ENCODE measurements at places on chromosomes 4 and X. TPM values are rescaled to one million over a fixed set of nuclear protein-coding genes. Genes with fewer than 3 reads are reported as not detected.
A peak's percentile ranks its signal among the peaks of the same experiment; 100 is the strongest.

PTCHD1 gene
- total RNA-seq = 3.4 TPM

ARHGEF6 gene
- 16.2 TPM for total RNA-seq

PABPC4L gene
- 3.7 TPM for total RNA-seq

FGD1 gene
- total RNA-seq = 8.1 TPM

NXF2B gene
- total RNA-seq = not detected

MAMLD1 gene
- 3.2 TPM for total RNA-seq

- H3K27me3 ChIP-seq = no peaks in the 10 kb centered on the region
- no peaks in the 10 kb centered on the region for H3K4me1 ChIP-seq
- H3K27ac ChIP-seq = no peak overlapping the region
- H3K4me3 ChIP-seq = no peak overlapping the region
Observed at GRCh38 chrX:129577473-129577872, 37.4 kb downstream of the OCRL start.

DNA sequence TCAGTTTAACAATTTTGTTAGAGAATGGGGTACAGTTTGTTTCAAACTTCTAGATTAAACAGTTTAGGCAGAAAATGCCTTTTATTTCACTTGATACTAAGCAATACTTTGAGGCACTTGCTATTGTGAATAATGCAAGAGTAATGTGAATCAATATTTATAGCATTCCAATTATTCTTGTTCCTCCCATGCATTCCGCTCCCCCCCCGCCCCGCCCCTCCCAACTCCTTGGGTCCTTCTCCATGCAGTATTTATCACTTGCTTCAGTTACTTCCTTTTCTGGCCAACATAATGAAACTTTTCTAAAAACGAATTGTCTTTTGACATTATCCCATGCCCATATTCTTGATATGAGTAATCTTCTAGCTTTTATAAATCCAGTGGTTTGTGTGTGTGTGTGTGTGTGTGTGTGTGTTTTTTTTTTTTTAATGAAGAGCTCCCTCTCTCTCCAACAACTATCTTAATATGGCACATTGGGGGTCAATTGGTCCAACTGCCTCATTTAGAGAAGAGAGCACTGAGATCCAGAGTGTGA lies 1.6 kb downstream of the BANK1 start:
- H3K36me3 ChIP-seq = no peaks in the 10 kb centered on the region
- H3K4me1 ChIP-seq = peaks cover 13% of the 10 kb centered on the region
- no peak overlapping the region for H3K27ac ChIP-seq
- H3K27me3 ChIP-seq = no peaks in the 10 kb centered on the region
- H3K4me3 ChIP-seq = no peak overlapping the region

GRCh38 chr4:184635381-184635780 lies 13.9 kb downstream of the CASP3 start:
- H3K4me1 ChIP-seq = peaks cover under 1% of the 10 kb centered on the region
- H3K36me3 ChIP-seq = no peaks in the 10 kb centered on the region
- no peak overlapping the region for H3K27ac ChIP-seq
- DNase-seq = no peak
- no peaks in the 10 kb centered on the region for H3K27me3 ChIP-seq
- no peak overlapping the region for H3K4me3 ChIP-seq

DNA sequence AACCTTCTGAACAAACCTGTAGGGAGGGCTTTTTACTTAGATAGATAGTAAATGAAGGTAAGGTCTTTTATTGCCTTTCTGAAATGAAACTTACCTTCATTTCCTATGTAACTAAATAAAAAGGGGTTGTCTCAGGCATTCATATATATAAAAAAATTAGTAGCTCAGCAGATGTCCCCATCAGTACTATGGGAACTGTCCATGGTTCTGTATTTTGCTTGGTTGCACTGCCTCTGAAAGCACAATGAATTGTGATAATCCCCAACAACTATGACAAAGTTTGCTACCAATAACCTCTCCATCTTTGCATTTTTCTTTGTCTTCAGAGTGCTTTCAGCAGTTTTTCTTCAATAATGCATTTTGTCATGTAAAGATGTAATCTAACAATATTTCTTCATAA lies 222.4 kb downstream of the SLIT2 start:
- no peaks in the 10 kb centered on the region for H3K36me3 ChIP-seq
- no peak for DNase-seq
- no peaks in the 10 kb centered on the region for H3K27me3 ChIP-seq

GRCh38 chr4:135508006-135508714 lies 1306.6 kb upstream of the PABPC4L start:
- H3K4me1 ChIP-seq = no peaks in the 10 kb centered on the region
- no peaks in the 10 kb centered on the region for H3K27me3 ChIP-seq
- no peaks in the 10 kb centered on the region for H3K36me3 ChIP-seq
- no peak overlapping the region for H3K27ac ChIP-seq
- no peak overlapping the region for H3K4me3 ChIP-seq
- DNase-seq = no peak

DNA sequence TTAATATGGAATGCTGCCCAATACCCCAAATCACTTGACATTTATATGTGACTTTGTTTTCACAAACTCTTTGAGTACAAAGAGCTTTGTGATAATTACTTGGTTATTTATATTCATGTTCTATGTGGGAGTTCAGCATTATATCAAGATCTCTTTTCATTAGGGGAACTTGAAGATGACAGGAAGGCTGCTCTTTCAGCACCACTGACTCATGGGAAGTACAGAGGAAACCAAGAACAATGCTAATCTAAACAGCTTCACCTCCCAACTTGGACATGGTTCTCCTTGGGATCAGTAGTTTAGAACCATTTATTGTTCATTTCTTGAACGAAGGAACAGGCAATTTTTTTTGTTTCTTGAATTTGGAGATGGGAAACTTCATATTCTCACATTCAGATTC lies 184.0 kb upstream of the AFF2 start:
- no peaks in the 10 kb centered on the region for H3K27me3 ChIP-seq
- H3K4me1 ChIP-seq = no peaks in the 10 kb centered on the region
- no peaks in the 10 kb centered on the region for H3K36me3 ChIP-seq
- DNase-seq = no peak
- no peak overlapping the region for H3K4me3 ChIP-seq

- peak overlapping the region; percentile 68 for H3K27ac ChIP-seq
- DNase-seq = no peak
- H3K4me1 ChIP-seq = peaks cover 16% of the 10 kb centered on the region
- H3K4me3 ChIP-seq = no peak overlapping the region
- H3K27me3 ChIP-seq = no peaks in the 10 kb centered on the region
- H3K36me3 ChIP-seq = no peaks in the 10 kb centered on the region
Observed at GRCh38 chr4:118740869-118741268, 55.7 kb downstream of the METTL14 start.

DNA sequence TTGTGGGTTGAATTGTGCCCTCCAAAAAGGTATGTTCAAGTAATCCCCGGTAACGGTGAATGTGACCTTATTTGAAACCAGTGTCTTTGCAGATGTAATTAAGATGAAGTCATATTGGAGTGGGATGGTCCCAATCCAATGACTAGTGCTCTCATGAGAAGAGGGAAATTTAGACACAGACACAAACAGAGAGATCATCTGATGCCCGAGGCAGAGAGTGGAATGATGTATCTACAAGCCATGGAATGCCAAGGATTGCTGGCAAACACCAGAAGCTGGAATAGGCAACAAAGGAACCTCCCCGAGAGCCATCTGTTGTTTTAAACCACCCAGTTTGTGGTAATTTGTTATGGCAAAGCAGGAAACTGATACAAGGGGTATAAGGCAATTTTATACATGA lies 35.1 kb downstream of the RPS6KA3 start:
- no peaks in the 10 kb centered on the region for H3K27me3 ChIP-seq
- H3K4me1 ChIP-seq = no peaks in the 10 kb centered on the region
- no peak overlapping the region for H3K4me3 ChIP-seq
- H3K36me3 ChIP-seq = no peaks in the 10 kb centered on the region
- H3K27ac ChIP-seq = no peak overlapping the region
- DNase-seq = no peak

- no peak overlapping the region for H3K27ac ChIP-seq
- H3K4me1 ChIP-seq = no peaks in the 10 kb centered on the region
- no peak for DNase-seq
Observed at GRCh38 chr4:111475001-111475400, 670.3 kb upstream of the FAM241A start.

GRCh38 chr4:128512161-128512560 lies 224.5 kb upstream of the PGRMC2 start:
- H3K27me3 ChIP-seq = no peaks in the 10 kb centered on the region
- peaks cover 12% of the 10 kb centered on the region for H3K4me1 ChIP-seq
- H3K36me3 ChIP-seq = no peaks in the 10 kb centered on the region
- no peak overlapping the region for H3K4me3 ChIP-seq

DNA sequence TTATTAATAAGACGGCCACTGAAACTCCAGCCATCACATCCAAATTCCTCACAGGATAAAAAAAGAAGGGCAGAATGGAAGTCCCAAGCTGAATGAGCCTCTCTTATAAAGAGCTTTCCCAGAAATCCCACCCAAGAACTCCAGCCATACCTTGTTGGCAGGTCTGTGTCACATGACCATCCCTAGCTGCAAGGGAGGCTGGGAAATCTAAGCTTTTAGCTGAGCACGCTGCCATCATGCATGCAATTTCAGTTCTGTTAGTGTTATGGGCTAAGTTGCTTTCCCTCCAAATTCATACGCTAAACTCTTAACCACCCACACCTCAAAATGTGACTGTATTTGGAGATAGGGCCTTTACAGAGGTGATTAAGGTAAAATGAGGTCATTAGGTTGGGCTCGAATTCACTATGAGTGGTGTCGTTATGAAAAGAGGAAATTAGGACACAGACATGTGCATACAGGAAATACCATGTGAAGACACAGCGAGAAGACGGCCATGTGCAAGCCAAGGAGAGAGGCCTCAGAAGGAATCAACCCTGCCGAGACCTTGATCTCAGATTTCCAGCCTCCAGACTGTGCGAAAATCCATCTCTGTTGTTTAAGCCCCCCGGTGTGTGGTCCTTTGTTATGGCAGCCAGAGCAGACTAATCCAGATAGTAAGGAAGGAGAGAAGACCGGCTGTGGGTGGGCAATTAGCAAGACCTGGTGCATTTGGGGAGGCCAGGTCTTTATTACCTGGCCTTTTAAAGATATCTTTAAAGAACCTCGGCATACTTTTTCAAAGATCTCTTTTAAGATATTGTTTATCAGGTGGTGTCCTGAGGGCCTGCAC lies 317.6 kb downstream of the BCOR start:
- H3K36me3 ChIP-seq = no peaks in the 10 kb centered on the region
- DNase-seq = no peak
- no peaks in the 10 kb centered on the region for H3K4me1 ChIP-seq
- H3K27me3 ChIP-seq = no peaks in the 10 kb centered on the region
- no peak overlapping the region for H3K27ac ChIP-seq
- no peak overlapping the region for H3K4me3 ChIP-seq

DNA sequence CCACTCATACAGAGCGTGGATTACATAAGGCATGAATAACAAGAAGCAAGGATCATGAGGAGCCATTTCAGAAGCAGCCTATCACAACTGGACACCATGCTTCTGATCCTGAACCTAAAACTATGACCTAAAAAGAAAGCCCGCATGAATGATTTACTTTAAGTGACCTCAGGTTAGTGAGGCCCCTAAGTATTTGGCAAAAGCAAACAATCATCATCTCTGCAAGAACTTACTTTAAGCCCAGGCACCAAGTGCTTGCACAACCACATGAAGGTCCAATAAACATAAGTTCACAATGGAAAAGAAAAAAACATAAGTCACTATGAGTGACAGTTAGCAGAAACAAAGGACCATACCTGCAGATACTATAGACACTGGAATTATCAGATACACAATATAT lies 7.9 kb upstream of the MBTPS2 start:
- DNase-seq = no peak
- H3K27ac ChIP-seq = no peak overlapping the region
- H3K4me3 ChIP-seq = no peak overlapping the region

GRCh38 chrX:47540754-47541538 lies 20.1 kb upstream of the ARAF start:
- no peaks in the 10 kb centered on the region for H3K4me1 ChIP-seq
- peak overlapping the region; percentile 88 for H3K27ac ChIP-seq
- H3K27me3 ChIP-seq = no peaks in the 10 kb centered on the region
- no peaks in the 10 kb centered on the region for H3K36me3 ChIP-seq
- no peak for DNase-seq

- H3K4me1 ChIP-seq = no peaks in the 10 kb centered on the region
- H3K27me3 ChIP-seq = no peaks in the 10 kb centered on the region
- H3K36me3 ChIP-seq = no peaks in the 10 kb centered on the region
- no peak for DNase-seq
Observed at GRCh38 chrX:45258731-45259402, 58.2 kb upstream of the DIPK2B start.

- no peaks in the 10 kb centered on the region for H3K36me3 ChIP-seq
- H3K27me3 ChIP-seq = no peaks in the 10 kb centered on the region
- H3K4me1 ChIP-seq = no peaks in the 10 kb centered on the region
- no peak for DNase-seq
- no peak overlapping the region for H3K4me3 ChIP-seq
Observed at GRCh38 chr4:142168181-142168580, 531.8 kb downstream of the IL15 start.

DNA sequence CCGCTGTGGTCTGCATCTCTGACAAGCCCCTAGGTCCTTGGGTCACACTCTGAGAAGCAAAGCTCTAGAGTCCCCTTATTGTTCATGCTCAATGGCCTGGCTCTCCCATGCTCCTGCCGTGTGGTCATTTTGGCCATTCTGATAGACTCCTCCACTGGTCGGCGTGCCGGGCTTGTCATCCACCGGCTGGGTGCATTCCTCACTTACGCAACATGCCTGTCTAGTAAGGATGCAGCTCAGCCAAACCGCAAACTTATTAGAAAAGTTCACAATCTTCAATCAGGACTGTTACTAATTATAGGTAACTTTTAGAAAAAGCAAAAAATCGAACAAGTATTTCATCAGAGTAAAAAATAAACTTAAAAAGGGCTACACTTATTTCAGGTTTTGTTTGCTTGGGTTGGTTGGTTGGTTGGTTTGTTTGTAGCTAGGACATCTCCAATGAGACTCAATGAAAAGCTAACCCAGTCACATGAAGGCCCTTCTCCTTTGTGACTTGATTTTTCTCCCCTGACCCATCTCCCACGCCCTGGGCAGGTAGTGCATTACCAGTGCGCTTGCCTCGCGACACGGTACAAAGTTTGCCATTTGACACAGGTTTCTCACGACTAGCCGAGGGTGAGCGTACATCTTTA lies 41.0 kb downstream of the IRF2 start:
- peaks cover 27% of the 10 kb centered on the region for H3K4me1 ChIP-seq
- H3K27me3 ChIP-seq = no peaks in the 10 kb centered on the region
- no peak overlapping the region for H3K27ac ChIP-seq
- no peak overlapping the region for H3K4me3 ChIP-seq
- no peak for DNase-seq
- H3K36me3 ChIP-seq = peaks cover 13% of the 10 kb centered on the region

DNA sequence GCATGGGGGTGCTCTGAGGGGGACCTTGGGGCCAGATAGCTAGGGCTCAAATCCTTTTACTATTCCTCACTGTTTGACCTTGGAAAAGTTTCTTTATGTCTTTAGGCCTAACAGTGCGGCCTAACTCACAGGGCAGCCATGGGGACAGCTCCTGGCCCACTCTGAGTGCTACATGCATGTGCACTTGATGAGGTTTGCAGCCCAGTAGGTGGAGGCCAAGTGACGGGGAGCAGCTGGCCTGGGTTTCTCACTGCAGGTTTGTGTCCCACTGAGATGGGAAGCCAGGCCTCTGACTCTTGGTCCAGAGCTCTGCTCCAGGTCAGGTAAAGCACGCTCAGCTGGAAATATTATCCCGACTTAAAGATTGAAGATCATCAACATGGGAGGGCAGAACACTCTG lies 102.8 kb downstream of the SLC2A9 start:
- no peak overlapping the region for H3K4me3 ChIP-seq
- H3K4me1 ChIP-seq = no peaks in the 10 kb centered on the region
- no peaks in the 10 kb centered on the region for H3K36me3 ChIP-seq
- no peak for DNase-seq
- no peaks in the 10 kb centered on the region for H3K27me3 ChIP-seq

Measured in vagina (tissue), 2 donors.